B cell (primary cell): ENCODE measurements at places on chromosomes 2 and 18. TPM values are rescaled to one million over a fixed set of nuclear protein-coding genes. Genes with fewer than 3 reads are reported as not detected.
A peak's percentile ranks its signal among the peaks of the same experiment; 100 is the strongest.

DNA sequence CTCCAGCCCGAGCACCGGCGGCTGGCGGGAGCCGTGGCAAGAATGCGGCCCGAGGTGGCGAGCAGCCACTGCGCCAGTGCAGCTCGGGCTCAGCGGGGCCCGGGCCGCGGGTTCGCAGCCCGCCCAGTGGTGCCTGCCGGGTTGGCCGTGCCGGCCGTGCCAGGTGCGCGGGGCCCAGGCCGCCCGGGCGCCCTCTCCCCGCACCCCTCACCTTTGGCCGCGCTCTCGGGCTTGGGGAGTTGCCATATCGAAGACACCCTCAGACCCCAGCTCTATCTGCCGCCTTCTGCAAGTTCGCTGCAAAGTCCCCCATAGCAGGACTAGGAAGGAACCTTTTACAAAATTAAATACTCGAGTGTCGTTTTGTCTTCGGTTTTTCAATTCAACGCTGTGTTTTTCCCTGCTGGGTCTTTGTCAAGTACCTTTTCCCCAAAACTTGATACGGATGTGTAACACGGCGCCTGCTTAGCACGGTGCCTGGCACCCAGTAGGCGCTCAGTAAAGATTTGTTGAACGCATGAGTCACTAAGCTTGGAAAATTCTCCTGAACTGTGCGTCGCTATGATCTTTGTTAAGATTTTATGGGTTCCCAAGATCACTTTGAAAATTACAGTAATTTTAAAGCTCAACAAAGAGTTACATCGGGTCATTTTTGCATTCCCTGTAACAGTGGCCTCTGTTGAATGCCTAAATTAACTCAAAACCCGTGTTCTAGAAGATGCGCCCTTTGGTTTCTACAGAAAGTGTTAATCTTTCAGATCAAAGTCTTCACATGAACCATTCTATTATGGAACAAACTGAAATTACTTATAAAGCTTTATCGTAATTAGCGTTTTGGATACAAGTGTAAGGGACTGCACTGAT lies 750 bp downstream of the STRADB start:
- peaks cover 12% of the 10 kb centered on the region for H3K36me3 ChIP-seq
- peak overlapping the region; percentile 61 for H3K4me3 ChIP-seq
- no peaks in the 10 kb centered on the region for H3K27me3 ChIP-seq
- H3K27ac ChIP-seq = peak overlapping the region; percentile 88
- H3K4me1 ChIP-seq = peaks cover 34% of the 10 kb centered on the region
- no peak for DNase-seq

GRCh38 chr2:73913414-73914054 lies 13.1 kb upstream of the DGUOK start:
- no peak overlapping the region for H3K4me3 ChIP-seq
- DNase-seq = no peak
- H3K27me3 ChIP-seq = no peaks in the 10 kb centered on the region
- H3K4me1 ChIP-seq = no peaks in the 10 kb centered on the region
- H3K27ac ChIP-seq = no peak overlapping the region
- no peaks in the 10 kb centered on the region for H3K36me3 ChIP-seq

GRCh38 chr2:81894451-81894990 lies 1590.0 kb upstream of the LRRTM1 start:
- DNase-seq = no peak
- no peaks in the 10 kb centered on the region for H3K27me3 ChIP-seq
- H3K4me1 ChIP-seq = no peaks in the 10 kb centered on the region
- no peak overlapping the region for H3K4me3 ChIP-seq

DNA sequence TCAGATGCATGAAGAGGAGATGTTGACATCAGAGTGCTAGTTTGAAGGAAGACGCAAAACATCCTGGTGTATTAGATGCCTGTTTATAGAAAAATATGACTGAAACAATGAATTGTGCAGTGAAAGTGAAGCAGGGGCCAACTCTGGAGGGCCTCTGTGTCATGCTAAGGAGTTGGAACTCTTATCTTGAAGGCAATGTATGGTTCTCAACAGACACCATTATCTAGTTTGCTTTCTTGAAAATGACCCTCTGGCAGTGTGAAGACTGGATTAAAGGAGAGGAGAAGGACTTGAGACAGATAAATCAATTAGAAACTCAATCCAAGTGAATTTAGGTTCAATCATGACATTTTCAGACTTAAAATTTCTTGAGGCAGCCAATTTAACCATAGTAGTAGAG lies 63.1 kb downstream of the ITGA4 start:
- H3K4me3 ChIP-seq = no peak overlapping the region
- H3K4me1 ChIP-seq = no peaks in the 10 kb centered on the region
- H3K36me3 ChIP-seq = peaks cover 82% of the 10 kb centered on the region
- H3K27me3 ChIP-seq = no peaks in the 10 kb centered on the region
- H3K27ac ChIP-seq = no peak overlapping the region

GRCh38 chr2:65429786-65430602 lies 2.4 kb downstream of the SPRED2 start:
- H3K27me3 ChIP-seq = peaks cover 28% of the 10 kb centered on the region
- H3K4me3 ChIP-seq = peak overlapping the region; percentile 96

GRCh38 chr18:25798046-25798445 lies 292.4 kb downstream of the SS18 start:
- H3K36me3 ChIP-seq = no peaks in the 10 kb centered on the region
- H3K4me3 ChIP-seq = no peak overlapping the region

DNA sequence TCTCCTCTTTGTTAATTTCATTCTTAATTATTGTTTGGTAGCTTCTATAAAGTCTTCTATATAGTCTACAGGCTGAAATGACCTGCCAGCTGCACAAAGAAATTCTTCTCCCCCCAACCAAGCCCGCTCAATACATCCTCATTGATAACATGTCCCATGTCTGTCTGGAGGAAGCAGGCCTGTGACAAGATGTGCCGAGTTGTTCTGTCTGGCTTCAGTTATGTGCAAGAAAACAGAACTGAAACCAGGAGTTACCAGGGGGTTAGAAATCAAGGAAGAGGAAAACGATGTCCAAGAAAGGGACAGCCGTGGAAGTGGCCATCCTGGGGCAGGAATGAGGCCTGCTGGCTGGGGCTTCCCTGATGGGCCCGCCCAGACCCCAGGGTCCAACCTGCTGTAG lies 57.6 kb downstream of the MTCL1 start:
- no peak for DNase-seq
- H3K36me3 ChIP-seq = no peaks in the 10 kb centered on the region
- no peak overlapping the region for H3K4me3 ChIP-seq
- H3K27ac ChIP-seq = no peak overlapping the region
- no peaks in the 10 kb centered on the region for H3K4me1 ChIP-seq

DNA sequence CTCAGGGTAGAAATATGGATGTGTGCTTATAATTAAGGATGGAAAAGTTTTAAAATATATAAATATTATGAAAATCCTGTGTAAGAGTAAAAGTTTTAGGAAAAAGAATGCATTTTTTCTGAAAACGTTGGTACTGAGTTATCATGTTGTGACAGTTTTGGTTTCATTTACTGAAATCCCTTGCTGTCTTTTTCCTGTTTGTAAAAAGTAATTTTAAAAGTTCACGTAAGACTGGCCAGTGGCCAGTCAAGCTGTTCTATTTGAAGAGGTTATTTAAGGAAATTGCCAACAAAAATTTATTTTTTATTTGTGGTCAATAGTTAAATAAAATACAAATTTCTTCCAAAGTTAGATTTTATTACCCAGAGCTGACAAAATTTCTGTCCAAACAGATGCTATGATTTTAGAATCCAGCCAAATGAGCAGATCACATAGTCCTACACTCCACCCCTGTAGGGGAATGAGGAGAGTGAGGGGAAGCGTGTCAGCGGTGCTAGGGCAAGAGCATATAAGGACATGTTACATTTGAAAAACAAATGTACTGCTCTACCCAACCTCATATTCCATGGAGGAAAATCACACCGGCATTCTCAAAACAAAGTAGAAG lies 297.8 kb upstream of the TFPI start:
- DNase-seq = no peak
- no peak overlapping the region for H3K4me3 ChIP-seq
- no peaks in the 10 kb centered on the region for H3K4me1 ChIP-seq
- H3K27ac ChIP-seq = no peak overlapping the region
- no peaks in the 10 kb centered on the region for H3K36me3 ChIP-seq

DNA sequence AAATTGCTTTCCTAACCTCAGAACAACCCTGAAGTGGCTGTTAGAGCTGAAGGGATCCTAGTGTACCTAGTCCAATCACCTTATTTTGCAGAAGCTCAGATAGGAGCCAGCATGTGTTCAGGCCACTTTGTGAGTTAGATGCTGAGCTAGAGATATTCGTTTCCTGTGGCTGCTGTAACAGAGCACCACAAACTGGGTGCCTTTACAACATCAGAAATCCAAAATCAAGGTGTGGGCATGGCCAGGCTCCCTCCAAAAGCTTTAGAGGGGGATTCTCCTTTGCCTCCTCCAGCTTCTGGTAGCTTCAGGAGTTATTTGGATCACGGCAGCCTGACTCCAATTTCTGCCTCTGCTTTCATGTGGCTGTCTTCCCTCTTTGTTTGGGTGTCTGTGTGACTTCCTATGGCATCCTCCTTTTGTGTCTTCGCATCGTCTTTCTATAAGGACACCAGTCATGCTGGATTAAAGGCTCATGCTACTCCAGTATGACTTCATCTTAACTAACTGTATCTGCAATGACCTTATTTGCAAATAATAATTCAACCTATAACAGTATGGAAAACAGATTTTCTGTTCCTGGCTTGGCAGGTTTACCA lies 86.3 kb upstream of the TGFA start:
- no peak overlapping the region for H3K4me3 ChIP-seq
- DNase-seq = no peak
- no peak overlapping the region for H3K27ac ChIP-seq
- peaks cover 3% of the 10 kb centered on the region for H3K27me3 ChIP-seq
- H3K36me3 ChIP-seq = no peaks in the 10 kb centered on the region

- no peaks in the 10 kb centered on the region for H3K36me3 ChIP-seq
- H3K4me1 ChIP-seq = no peaks in the 10 kb centered on the region
- DNase-seq = no peak
- no peaks in the 10 kb centered on the region for H3K27me3 ChIP-seq
- no peak overlapping the region for H3K27ac ChIP-seq
Observed at GRCh38 chr2:2913601-2914120, 464.0 kb downstream of the EIPR1 start.

Gene CNTNAP5
- not detected in 2 replicates for total RNA-seq

Gene ZNF892
- 5.5 and 8.3 TPM in 2 replicates for total RNA-seq

Gene FAHD2A
- total RNA-seq = 18.3 and 24.8 TPM in 2 replicates

Gene GALNT3
- 15.9 and 17.1 TPM in 2 replicates for total RNA-seq

Gene LOXHD1
- not detected in 2 replicates for total RNA-seq

Gene NPPC
- 0.70 and 0.71 TPM in 2 replicates for total RNA-seq
